ENCODE measurements at places on chromosomes 13 and 19.

- no peak for DNase-seq
Observed at GRCh38 chr13:34853161-34853560, 88.9 kb upstream of the NBEA start.

DNA sequence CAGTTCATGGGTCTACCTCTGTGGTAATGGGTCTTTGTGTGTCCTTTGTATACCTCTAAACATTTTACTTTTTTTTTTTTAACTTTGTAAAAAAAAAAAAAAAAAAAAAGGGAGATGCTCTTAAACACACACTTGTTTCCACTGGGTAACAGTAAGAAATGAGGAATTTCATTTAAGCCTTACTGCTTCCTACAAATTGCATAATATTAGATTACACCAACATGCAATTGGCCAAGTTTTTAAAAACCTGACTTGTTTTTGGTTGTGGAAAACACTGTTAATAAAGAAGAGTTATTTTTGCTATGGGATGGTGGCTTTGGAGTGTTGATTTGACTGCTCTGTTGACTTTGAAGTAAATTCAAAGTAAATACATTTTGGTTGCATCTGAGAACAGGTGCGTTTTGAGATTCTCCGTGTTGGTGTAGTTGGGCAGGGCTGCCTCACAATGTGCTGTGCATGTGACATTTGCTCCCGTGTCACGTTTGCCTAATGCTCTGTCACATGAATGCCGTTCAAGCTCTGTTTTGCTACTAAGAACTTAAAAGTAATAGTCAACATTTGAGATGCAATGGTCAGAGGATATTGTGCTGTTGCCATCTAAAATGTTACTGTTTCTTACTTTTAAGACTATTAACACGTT lies 202.4 kb downstream of the LMO7 start:
- no peak for DNase-seq

DNA sequence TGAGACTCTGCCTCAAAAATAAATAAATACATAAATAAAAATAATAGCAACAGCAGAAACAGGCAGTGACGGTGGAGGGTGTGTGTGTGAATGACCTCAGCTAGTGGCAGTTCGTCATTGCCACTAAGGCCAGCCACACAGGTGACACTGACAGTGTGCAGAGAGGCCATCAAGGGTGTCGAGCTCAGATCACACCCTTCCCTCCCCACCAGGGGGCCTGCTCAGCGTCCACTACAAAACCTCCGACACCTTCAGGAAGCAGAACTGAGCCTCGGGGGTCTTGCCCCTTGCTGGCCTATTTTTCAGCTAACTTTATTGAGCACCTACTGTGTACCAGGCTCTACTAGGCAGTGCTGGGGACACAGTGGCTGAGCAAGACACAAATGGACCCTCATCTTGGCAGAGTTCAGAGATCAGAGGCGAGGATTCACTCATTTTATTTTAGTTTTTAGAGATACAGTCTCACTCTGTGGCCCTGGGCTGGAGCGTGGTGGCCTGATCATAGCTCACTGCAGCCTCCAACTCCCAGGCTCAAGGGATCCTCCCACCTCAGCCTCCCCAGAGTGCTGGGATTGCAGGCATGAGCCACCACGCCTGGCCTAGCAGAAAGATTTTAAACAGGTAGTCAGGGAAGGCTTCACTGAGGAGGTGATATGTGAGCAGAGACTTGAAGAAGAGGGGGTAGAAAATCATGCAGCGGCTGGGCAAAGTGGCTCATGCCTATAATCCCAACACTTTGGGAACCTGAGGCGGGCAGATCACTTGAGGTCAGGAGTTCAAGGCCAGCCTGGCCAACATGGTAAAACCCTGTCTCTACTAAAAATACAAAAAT lies 30.3 kb upstream of the SEMA6B start:
- no peak for DNase-seq

GRCh38 chr19:53612762-53613526 lies 18.9 kb upstream of the DPRX start:
- no peak for DNase-seq

DNA sequence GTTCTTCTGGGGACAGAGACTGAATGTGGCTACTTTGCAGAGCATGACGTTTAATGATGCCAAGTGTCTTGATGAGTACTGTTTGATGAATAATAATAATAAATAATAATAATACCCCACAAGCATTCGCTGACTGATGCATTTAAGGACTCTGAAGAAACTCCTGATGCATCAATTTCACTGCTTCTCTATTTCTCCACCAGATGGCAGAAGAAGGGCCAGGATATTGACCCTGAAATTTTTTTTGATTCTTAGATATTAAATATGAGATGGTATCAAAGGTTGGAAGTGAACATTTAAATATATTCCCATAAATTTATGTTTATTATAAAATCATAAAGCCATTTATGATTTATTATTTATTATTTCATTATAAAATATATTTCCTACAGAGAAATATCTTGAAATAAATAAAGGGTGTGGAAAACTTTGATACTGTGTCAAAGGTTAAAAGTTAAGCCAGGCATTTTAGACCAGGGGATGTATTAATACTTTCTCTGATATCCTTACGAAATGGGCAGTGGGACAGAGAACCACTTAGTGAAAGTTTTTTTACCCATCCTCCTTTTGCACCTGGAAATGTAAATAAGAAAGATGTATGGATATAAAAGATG lies 170.9 kb downstream of the LACC1 start:
- peak; percentile 7 for DNase-seq

DNA sequence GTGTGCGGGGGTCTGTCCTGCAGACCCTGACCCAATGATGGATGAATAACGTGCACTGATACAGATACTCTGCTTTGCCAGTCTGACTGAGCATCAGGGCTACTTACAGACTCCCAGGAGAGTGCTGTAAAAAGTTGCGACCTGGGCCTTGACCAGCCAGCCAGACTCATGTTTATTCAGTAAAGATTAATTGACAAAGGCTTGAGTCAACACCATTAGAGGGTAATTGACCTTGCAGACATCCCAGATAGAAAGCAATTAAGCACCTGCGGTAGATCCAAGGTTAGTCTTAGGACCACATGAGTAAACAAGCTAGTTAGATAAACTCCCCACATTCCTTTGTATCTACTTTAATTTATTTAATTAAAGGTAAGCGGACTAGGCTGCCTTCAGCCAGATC lies 10.4 kb downstream of the NUDT19 start:
- DNase-seq, result no peak

- no peak for DNase-seq
Observed at GRCh38 chr13:83333614-83334388, 548.5 kb downstream of the SLITRK1 start.

- peak; percentile 87 for DNase-seq
Observed at GRCh38 chr13:30690282-30691188, 44.8 kb upstream of the ALOX5AP start.

GRCh38 chr19:556611-557382 lies 12.9 kb downstream of the GZMM start:
- DNase-seq, result no peak

DNA sequence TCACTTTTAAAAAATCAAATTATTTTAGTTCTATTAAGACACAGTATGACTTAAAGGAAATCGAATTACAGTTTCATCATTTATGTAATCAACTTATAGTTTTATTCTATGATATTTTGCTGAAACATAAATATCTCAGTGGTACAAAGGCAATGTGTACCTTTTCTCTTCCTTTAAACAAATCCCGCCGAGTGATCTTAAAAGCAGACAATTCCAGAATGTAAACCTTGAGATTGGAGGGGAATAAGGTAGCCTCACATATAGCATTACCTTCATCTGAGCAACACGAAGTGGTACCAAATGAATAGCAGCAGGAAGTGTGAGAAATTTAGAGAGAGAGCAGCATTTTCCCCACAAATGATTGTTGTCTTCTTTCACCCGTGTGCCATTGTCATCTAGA lies 842.2 kb upstream of the GPC6 start:
- no peak for DNase-seq

- DNase-seq, result no peak
Observed at GRCh38 chr13:30400376-30400775, 21.9 kb upstream of the UBE2L5 start.

DNA sequence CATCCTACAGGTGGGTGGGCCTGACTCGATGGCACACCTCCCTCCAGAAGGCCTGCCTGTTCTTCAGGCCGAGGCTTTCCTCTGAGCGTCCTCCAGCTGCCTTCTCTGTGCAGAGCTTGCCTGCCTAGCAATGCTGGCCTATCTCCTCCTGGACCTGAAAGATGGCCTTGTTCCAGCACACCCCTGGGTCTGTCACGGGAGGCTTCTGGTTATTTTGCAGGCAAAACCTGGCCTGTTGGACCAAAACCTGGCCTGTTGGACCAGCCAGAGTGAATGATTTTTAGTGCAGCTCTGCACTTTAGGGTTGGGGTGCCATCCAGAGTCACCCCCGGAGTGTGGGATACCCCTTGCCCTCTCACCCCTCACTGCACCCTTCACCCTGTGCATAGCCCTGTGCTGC lies 128.4 kb downstream of the KATNAL1 start:
- no peak for DNase-seq

GRCh38 chr19:15641901-15642491 lies 1.3 kb downstream of the CYP4F3 start:
- no peak for DNase-seq

GRCh38 chr13:40187841-40188591 lies 478.4 kb downstream of the FOXO1 start:
- DNase-seq, result no peak

GRCh38 chr19:55246462-55247451 lies 12.1 kb downstream of the PPP6R1 start:
- DNase-seq, result no peak

DNA sequence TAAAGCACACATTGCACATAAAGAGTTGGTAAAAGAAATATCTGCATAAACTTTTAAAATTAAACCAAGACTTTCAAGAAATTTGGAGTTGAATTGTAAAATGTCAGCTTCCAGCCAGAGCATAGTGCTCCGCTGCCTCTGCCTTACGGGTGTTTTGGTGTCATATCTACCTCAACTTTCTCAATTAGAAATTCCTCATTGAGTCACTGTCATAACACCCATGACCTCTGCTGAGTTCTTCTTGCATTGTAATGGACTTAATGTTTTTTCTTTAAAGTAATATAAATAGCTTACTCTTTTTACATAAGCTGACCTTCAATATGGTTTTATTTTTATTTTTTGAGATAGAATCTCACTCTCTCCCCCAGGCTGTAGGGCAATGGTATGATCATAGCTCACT lies 551.0 kb upstream of the NBEA start:
- DNase-seq, result peak; percentile 16

DNA sequence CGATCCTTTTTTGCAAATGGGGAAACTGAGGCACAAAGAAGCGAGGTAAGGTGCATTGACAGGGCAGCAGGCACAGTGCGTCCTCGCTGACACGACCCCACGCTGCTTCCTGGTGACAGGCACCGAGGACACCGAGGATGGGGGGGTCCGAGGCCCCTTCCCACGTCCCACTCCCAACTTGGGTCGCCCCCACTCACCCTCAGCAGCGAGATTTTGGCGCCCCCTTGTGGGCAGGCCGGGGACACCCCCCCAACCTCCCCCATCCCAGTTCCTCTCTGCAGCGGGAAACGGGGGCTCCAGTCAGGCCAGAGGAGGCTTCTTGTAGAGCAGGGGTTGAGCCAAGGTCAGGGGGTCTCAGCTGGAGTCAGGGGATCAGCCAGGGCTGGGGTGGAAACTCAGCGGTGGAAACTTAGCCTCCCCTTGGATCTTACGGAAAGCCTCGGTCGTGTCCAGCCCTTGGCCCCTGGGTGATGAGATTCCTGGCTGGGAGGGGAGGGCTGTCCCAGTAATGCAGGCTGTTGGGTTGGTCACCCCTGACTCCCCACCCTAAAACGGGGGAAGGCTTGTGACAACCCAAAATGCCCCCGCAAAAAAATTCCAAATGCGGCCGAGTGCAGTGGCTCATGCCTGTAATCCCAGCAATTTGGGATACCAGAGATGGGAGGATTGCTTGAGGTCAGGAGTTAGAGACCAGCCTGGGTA lies 8.2 kb downstream of the SMIM24 start:
- no peak for DNase-seq

- DNase-seq, result no peak
Observed at GRCh38 chr13:92719868-92720267, 506.7 kb upstream of the GPC6 start.

DNA sequence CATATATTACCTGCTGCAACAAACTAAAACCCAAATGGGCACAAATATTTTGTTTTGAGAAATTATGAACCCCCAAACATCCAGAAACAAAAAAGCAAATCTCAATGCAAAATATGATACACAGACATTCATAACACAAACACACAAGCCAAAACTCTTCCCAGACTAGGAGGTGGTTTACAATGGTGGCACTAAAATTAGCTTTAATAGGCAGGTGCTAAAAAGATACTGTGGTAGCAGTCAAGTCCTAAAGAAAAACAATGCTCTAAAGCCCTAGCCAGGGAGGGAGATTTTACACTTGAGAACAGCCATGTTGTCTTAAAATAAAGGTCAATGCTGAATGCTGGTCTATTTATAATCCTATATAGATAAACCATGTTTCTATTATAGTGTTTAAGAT lies 65.0 kb downstream of the DOCK9 start:
- no peak for DNase-seq

- DNase-seq, result no peak
Observed at GRCh38 chr13:19590423-19590822, 29.1 kb upstream of the TPTE2 start.

DNA sequence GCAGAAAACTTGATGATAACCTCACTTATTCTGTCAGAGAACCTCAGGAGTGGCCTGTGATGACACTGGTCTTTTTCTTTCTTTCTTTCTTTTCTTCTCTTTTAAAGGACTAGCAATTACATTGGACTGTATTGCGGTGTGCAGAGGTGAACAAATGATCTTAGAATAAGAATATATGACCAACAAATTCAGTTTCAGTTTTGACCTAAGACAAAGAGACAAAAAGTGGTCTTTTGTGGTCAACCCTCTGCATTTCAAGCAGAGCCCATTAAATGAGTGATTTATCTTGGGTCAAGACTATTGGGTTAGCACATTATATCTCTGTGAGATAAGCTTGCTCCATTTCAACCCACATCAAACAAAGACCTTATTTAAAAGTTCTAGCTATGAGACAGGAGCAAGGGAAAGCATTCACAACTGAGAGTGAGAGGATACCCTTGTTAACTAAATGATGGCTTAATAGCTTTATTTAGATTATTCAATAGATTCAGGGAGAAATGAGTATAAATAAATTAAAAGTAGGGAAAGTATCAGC lies 644.4 kb downstream of the PCDH9 start:
- no peak for DNase-seq

DNA sequence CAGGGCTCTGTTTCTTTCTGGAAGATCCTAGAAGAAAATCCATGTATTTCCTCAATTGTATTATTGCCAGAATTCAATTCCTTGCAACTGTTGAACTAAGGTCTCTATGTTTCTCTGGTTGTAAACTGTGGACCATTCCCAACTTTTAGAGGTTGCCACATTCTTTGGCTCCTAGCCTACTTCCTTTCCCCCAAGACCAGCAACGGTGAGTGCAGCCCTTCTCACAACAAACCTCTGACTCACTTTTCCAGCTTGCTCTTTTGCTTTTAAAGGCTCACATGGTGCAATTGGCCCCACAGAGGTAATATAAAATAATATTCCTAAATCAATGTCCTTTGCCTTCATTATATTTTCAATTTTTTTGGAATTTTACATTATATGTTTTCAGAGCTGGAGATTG lies 371.3 kb downstream of the SLITRK5 start:
- no peak for DNase-seq

All from GM04504 (cell line).